Daoy (cell line): ENCODE measurements at places on chromosomes 3 and 15. TPM values are rescaled to one million over a fixed set of nuclear protein-coding genes. Genes with fewer than 3 reads are reported as not detected.

- DNase-seq, result no peak
Measured at GRCh38 chr15:98744506-98744905, 96.2 kb downstream of the IGF1R start.

DNA sequence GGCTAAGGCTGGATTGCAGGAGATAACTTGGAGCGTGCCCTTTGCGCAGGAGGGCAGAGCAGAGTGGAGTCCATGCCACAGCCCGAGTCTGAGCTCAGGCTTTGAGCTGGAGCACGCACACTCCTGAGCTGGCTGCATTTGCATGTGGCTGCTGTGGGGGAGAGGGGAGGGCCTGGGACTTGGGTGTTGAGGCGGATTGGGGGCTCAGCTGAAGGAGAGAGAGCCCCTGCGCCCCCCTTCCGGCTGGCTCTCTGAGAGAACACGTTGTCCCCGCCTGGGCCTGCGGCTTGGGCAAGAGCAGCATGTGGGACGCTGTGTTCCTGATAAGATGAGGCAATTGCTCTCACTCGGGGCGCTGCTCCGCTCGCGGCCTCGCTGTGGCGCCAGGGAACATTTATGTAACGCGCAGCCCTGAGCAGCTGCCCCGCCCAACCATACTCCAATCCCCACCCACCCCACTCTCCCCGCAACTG, 39.1 kb downstream of the KLF13 start:
- no peak for DNase-seq

Gene SCAANT1
- total RNA-seq, result not detected in 2 replicates

- peak; percentile 23 for DNase-seq
Measured at GRCh38 chr3:134857776-134858362, 62.8 kb downstream of the EPHB1 start.

DNA sequence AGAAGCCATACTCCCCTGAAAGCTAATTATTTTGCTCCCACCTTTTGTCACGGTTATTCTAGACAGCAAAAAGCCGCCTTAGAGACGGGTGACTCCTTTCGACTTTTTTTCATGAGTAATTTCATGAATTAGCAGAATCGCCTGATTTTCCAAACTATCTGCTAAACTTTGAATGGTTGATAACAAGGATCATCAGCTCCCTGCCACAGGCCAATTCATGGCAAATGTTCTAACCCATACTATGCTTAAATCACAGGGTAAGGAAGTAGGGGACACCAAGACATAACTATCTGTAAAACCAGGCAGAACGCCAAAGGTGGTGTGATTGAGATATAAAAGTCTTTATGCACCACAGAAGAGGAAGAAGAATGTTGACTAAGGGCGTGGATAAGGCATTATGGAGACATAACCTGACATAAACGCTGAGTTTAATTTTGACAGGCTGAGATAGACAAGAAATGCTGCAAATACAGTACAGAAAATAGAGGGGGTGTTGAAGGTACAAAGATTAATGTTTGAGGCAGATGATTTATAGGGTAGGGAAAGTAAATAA, 891 bp upstream of the DMXL2 start:
- DNase-seq, result peak; percentile 58

Gene DLL4
- total RNA-seq, result not detected in 2 replicates

- DNase-seq, result no peak
Measured at GRCh38 chr15:74568594-74568993, 27.6 kb downstream of the ARID3B start.

DNA sequence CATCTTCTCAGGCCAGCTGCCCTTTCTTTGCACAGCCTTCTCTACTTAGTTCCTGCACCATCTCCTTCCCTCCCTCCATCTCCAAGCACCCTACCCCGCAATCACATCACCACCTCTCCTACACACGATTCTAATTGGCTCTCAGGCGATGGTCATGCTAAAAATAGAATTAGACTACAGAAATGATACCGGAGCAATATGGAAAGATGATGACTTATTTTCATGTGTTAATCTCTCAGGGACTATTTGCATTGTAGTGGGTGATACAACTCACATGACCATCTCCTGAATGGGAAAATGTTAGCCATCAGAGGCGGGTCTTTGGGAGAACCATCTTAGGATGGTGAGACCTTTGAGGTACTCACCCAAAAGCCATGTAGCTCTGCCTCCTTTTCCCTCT, 54.7 kb upstream of the PPARG start:
- no peak for DNase-seq
